ENCODE measurements at places on chromosomes 6 and 20.

GRCh38 chr20:22901164-22901563 is 133.9 kb upstream of the SSTR4 start:
- no peak for DNase-seq

GRCh38 chr6:96966100-96966499 is 41.6 kb downstream of the KLHL32 start:
- no peak for DNase-seq

DNA sequence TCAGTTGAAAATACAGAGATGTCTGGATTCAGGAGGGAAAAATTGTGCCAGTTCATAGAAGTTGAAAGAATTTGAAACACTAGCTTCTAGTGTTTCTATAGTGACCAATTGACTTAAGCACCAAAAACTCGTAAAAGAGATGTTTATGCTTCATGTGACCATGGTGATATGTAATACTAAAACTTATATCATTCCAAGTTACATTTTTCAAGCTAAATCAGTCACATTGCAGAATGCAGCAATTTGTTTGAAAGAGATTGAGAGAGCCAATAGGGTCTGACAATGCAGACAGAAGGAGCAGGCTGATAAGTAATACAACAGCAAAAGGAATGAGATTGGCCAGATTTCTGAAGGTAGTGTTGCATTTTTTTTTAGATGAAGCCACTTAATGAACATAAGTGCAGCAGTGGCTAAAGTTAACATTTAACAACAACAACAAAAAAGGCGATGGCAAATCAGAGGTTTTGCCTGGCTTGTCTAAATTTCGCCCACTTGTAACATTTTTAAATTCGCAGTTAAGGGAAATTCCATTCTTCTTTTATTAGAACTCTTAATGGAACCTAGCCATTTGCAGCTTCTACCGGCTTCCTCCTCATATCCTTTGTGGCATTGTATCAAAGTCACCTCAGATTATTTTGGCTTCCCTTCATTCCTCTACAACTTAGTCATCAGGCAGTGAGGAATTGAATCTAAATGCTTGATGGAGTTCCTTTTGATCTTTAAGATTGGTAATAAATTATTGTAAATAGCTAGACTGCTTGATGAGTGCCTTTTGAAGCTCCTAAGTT is 484.0 kb upstream of the SOX4 start:
- DNase-seq, result no peak

DNA sequence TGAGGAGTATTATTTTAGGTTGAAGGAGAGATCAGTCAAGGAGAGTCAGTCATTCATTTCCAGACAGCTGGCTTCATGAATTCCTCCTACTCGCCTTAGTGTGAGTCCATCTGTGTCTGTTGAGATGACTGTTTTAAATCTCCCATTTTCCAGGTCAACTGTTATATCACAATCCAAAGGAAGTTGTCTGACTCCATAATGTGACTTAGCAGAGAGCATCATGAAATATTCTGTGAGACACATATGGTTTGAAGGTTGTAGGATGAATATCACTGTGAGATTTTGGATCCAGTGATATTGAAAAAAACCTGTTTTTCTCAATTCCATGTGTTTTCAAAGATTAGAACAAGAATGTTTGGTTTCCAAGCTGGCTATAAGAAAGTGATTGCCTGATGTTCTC is 530.2 kb upstream of the MAN1A1 start:
- no peak for DNase-seq

GRCh38 chr20:50991076-50991475 is 31.8 kb downstream of the KCNG1 start:
- DNase-seq, result no peak

DNA sequence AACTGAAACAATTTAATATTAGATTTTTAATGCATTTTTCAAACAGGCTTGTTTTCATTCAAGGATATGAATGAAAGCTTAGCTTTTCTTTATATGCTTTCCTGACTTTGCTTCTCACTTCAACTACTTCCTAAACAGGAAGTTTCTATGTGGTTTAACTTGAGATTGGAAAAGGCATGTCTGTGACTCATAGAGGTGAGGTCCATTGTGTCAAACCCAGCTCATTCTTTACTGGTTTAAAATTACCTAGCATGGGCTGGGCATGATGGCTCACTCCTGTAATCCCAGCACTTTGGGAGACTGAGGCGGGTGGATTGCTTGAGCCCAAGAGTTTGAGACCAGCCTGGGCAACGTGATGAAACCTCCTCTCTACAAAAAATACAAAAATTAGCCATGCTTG is 34.4 kb downstream of the EFHC1 start:
- no peak for DNase-seq

GRCh38 chr20:21901470-21902275 is 196.2 kb downstream of the PAX1 start:
- peak; percentile 92 for DNase-seq

DNA sequence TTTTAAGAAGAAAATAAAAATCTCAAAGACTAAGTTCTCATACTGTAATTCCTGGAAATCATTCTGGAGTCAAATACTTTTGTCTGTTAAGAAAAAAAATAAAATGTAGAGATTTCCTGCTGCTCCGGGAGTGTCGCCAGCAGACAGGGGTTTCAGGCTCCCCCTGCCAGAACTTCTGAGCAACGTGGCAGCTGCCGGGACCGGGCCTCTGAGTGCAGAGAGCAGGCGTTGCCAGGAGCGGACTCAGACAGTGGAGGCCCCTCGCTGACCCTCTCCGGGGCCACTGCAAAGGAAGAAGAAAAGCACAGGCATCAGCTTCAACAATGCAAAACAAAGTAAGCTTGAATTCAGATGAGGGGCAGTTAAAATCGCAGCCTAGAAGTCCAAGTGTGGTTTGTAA is 95.5 kb downstream of the THBS2 start:
- DNase-seq, result no peak

DNA sequence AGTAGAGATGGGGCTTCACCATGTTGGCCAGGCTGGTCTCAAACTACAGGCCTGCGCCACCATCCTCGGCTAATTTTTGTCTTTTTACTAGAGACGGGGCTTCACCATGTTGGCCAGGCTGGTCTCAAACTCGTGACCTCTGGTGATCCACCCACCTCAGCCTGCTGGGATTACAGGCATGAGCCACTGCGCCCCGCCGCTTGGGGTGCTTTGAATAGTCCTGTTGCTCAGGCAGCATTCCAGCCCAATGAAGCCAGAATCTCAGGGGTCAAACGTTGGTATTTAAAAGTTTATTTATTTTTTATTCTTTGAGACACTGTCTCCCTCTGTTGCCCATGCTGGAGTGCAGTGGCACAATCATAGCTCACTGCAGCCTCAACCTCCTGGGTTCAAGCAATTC is 11.3 kb downstream of the MOCS3 start:
- DNase-seq, result no peak

DNA sequence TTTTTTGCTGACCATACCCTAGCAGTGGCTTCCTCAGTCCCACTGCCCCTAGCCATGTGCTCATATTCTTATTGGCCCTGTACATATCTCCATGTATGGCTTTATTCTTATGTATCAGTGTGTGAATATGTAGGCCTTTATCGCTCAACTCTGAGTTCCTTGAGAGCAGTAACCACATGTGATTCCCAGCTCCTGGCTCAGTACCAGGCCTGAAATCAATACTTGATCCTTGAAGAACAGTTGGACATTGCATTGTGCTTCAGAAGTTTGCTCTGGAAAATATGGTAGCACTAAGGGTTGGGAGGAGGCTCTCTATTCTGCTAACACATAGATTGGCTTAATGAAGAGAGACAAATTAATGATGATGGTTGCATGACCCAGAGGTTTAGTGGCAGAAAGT is 118.8 kb upstream of the FERMT1 start:
- no peak for DNase-seq

- DNase-seq, result peak; percentile 34
These were observed 30.1 kb downstream of the PRPH2 start for GRCh38 chr6:42692137-42692911.

GRCh38 chr6:2109796-2110195 is 135.6 kb downstream of the GMDS start:
- no peak for DNase-seq

DNA sequence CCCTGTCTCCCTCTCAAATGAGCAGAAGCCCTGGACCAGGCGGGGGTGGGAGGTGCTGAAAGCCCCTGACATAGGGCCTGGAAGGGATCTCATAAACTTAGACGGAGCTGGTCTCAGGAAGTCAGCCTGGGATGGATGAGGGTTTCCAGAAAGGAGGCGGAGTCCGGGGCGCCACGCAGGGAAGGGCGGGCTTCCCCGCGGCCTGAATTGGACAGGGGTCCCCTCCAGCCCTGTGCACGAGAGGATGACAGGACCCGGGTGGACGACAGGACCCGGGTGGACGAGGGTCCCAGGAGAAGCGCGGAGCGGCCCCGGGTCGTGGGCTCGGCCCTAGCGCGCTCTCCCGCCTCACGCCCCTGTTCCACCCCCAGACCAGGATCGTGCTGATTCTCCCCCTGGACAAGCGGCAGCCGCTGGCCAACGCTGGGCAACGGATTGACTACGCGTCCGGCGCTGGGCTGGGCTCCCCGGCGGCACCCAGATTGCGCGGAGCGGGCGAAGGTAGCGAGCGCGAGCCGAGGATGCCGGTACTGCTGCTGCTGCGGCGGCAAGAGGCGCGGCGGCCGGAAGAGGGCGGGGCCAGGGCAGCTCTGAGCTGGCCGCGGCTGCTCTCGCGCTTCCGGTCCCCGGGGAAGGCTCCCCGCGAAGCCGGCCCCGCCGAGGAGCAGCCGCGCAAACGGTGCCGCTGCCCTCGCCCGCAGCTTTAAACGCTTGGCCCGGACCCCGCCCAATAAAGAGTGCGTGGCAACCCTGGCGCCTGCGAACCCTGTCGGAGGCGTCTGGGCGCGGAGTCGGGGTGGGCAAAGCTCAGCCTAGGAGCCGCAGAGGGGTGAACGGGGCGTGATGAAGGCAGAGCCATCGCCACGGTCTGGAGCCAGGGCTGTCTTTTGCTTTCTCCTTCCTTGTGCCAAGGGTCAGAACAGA is 1.3 kb downstream of the C20orf144 start:
- peak; percentile 90 for DNase-seq

DNA sequence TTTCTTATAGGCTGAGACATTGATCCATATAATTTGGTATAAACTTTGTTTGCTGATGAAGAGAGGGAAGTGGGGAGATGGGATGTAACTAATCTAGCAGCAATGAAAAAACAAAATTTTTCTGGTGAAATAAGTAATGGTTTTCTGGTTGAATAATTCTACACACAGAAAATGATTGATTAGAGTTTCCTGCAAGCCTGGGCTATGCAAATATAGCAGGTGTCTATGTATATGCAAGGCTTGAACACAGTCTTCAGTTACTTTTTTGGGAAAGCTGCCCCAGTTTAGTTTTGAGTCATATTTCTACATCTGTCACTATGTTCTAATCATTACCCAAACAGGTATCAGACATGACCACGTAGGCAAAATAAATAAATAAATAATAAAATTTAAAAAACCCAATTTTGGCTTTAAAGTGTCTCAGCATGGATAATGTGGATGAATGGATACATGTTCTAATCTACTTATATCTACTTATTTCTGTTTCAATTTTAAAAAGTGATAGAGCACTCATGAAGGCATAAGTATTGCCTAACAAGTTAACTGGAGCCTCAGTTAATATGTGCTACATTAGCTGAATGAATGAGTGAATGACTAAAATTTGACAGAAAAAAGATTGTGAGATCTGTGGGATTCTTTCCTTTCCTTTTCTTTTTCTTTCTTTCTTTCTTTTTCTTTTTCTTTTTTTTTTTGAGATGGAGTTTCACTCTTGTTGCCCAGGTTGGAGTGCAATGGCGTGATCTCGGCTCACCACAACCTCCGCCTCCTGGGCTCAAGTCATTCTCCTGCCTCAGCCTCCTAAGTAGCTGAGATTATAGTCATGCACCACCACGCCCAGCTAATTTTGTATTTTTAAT is 37.2 kb upstream of the TFB1M start:
- DNase-seq, result no peak

DNA sequence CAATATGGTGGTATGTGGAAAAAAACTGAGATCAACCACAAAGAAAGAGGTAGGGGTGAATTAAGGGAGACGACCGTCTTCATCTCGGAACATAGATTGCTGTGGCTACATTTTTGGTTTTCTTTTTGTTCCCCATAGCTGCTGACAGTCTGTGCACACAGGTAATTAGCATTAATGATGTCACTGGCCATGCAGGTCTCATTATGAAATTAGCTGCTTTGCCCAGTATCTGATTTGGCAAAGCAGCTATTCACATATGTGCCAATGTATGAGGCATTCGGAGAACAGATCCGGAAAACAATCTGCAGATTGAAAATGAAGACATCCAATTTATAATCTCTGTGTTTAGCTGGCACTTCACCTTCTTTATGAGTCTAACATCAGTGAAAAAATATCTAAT is 13.1 kb downstream of the NOX3 start:
- DNase-seq, result no peak
